ENCODE measurements at places on chromosomes 4 and X.

- DNase-seq: no peak
These were observed 58.6 kb upstream of the ALB start for GRCh38 chr4:73345399-73345975.

DNA sequence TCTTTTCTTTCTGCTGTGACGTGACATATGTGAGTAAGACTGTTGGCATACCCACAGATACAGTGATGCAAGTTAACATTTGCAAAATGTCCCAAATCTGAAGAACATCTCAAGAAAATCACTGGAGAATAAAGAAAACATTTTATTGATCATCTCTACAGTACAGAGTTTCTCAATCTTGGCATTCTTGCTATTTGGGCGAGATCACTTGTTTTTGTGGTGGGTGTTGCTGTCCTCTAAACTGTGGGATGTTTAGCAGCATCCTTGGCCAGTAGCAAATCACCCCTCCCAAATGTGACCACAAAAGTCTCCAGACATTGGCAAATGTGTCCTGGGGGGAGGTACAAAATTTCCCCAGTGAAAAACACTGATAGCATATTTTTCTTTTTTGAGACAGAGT, 28.8 kb downstream of the AMELX start:
- DNase-seq: no peak

DNA sequence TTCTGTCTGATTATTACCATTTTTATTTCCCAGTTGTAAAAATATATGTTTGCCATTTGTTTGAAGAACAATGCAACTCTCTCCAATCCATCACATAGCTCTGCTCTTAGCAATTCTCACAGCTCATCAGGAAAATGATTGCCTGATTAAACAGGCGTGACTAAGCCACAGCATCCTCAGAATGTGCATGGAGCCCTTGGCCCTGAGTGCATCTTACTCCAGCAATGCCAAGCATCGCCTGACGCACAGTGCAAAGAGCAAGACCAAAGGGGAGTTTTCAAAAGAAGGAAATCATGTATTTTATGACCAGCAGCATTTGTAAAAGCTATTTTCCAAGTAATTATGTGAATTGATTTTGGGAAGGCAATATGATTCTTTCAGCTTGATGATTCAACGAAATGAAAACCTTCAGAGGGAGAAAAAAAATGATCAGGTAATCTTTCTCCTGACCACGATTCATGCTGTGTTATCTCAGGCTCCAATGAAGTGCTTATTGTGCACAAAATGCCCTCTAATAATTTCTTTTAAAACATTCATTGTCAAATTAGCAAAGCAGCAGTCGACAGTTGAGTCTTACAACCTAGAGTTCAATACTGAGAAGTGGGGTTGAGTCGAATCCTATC, 138.0 kb upstream of the FAM9B start:
- no peak for DNase-seq

GRCh38 chrX:32281853-32282252, 929.5 kb downstream of the DMD start:
- DNase-seq: no peak

- no peak for DNase-seq
These were observed 13.4 kb downstream of the KLF3 start for GRCh38 chr4:38677441-38677840.

GRCh38 chr4:131540256-131540655, 1608.8 kb upstream of the PCDH10 start:
- DNase-seq: no peak

DNA sequence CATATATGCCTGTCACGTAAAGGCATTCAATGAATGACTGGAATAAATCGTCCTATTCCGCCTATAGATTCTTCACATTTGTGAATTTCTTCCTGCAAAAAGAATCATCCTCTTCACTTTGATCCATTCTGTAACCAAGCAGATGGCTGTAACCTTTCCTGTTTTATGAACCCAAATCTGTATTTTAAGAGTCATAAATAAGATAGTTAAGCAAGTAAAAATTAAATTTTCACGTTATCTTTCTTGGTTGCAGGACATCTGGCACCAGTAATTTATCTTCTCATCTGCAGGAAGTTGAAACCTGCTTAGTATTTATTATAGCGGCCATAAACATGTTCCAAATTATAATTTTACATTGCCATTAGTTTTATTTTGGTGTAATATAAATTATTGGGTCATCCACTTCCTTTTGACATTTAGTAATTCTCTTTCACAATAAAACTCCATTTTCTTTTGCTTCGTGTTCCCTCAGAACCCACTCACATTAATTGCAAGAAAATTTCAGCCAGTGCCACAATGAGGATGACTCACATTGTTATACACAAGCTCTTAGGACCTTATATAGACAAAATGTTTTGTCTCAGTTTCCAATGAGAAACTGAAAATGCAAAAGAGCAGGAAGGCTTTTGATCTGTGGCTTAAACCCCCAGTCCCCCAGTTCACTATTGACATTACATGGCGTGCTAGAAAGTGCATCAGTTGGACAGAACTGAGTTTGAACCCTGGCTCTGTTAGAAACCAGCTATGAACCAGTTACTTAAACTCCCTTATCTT, 51.1 kb downstream of the TMEM156 start:
- DNase-seq: no peak

- no peak for DNase-seq
These were observed 2.6 kb downstream of the FAM114A1 start for GRCh38 chr4:38870098-38870808.

GRCh38 chr4:107693132-107693531, 26.9 kb downstream of the PAPSS1 start:
- DNase-seq: no peak

GRCh38 chr4:108890484-108890881, 127.6 kb upstream of the ETNPPL start:
- no peak for DNase-seq

Data from prostate gland (tissue), 2 donors.